A172 (cell line): ENCODE measurements at places on chromosomes 3 and 15.

DNA sequence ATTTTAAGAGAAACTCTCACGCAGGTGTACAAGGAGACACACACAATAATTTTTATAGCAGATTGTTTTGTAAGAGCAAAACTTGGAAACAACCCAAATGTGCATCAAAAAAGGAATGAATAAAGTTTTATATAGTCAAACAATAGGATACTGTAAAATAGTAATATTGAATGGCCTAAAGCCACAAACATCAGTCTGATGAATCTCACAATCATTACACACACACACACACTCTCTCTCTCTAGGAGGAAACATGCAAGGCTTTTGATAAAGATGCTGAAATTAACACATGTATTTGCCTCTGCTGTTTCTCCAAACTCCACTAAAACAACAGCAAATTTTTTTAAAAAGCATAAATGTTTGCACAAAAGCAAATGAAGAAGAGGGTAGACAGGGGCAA, 37.3 kb downstream of the ADIPOQ start:
- no peak for DNase-seq

GRCh38 chr15:42157381-42157780, 945 bp upstream of the PLA2G4F start:
- DNase-seq, result no peak

DNA sequence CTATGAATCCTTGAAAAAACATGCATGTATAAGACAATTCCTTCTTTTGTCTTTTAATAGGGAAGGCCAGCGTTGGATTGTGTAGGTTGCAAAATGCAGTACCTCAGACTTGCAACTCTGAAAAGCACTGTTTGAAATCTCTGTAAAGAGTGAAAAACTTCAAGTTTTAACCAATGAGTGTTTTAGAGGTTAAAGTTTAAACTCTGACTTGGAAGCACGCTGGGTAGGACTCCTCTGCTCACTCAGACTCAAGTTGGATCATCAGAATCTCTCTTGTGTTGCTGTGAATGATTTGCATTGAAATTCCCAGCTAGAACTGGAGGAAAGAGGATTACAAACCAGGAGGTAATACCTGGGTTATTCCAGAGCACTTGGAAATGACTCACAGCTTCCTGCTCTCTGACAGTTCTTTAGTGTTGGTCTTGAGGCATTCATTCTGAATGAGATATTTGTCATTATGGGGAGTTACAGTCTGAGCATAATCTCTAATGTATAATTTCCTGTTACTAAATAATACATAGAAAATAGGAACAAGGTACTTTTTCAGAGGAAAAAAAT, 49.1 kb downstream of the PLS1 start:
- DNase-seq, result peak; percentile 90

GRCh38 chr3:196339493-196340254, 1.5 kb upstream of the TM4SF19 start:
- DNase-seq, result peak; percentile 87

- peak; percentile 59 for DNase-seq
Measured at GRCh38 chr3:134094491-134094890, 64.8 kb upstream of the SLCO2A1 start.

- peak; percentile 96 for DNase-seq
Measured at GRCh38 chr3:13598926-13599886, 50.3 kb downstream of the FBLN2 start.

DNA sequence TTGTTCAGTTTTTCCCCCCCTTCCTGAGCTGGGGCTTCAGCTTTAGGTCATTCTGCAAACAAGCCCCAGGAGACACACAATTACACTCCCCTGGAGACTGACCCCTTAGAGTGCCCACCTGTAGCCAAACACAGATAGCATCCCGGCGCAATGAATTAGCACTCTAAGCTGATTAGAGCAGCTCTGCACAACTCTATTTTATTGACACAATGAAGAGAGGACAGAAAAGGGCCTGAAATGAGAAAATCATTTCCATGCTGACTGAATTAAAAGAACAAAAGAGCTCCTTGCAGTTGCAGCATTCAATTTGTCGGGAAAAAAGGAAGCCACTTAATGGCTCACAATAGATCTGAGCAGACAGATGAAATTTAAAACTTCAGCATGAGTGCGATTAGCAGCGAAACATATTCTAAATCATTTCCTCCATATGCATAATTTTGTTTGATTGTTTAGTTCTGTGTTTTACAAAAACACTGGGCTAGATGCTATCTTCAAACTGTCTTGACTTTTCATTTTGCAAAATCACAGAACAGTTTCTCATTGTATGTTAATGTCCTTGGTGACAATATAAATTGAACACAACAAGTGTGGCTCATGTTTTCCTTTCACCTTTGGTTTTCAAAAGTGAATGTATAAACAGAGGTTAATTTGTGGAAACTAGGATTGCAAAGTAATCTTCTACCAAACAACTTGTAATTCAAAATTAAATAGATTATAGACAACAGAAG, 308.6 kb downstream of the MECOM start:
- no peak for DNase-seq

- DNase-seq, result no peak
Measured at GRCh38 chr3:162729686-162730085, 1233.1 kb downstream of the OTOL1 start.

DNA sequence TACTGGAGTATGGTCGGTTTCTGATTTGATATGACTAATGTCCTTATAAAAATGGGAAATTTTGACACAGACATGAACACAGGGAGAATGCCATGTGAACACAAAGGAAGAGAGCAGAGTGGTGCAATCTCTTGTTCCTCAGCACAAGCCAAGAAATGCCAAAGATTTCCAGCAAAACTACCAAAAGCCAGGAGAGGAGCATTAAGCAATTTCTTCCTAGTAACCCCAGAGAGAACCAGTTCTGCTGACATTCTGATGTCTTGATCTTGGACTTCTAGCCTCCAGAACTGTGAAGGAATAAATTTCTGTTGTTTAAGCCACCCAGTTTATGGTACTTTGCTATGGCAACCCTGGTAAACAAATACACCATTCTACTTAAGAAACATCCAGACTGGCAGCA, 227.8 kb upstream of the MRPL3 start:
- no peak for DNase-seq

GRCh38 chr3:169699070-169699469, 35.6 kb upstream of the MECOM start:
- DNase-seq, result no peak

DNA sequence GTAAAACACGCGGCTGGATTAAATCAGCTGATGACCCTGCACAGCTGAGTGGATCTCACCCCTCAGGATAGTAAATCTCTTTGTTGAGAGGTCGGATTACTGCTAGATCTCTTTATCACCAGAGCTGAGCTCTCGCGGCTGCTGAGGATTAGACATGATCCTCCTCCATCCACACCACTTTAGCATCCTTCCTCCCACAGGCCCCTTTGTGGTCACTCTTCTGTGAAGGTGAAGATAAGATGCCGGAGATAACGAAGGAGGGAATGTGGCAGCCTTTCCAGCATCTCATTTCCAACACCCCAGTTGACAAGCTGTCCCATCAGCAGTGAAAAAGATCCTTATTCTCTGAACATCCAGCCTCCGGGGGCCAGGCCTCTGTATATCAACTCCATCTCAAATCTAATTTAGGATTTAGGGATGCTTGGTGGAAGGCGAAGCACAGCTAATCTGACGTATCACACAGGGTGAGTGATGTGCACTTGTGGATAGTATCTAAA, 47.5 kb upstream of the SELENOK start:
- no peak for DNase-seq

- no peak for DNase-seq
Measured at GRCh38 chr3:18334837-18335601, 90.1 kb downstream of the SATB1 start.

DNA sequence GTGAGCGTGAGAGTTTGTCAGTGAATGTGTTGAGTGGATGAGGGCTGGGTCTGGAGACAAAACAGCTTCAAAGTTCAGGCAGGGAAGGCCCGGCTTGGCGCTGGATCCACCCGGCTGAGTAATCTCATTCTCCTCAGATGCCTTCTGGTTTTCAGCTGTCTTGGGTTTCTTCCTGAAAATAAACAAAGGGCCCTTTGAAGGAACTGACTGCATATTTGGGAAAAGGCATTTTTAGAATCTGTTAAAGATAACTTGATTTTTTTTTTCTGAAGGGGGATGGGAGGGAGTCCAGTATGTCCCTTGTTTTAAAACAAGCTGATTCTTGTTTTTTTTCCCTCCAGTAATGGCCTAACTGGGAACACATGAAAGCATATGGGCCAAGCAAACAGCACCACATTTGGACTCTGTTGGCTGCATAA, 86.4 kb downstream of the TIGIT start:
- peak; percentile 51 for DNase-seq

DNA sequence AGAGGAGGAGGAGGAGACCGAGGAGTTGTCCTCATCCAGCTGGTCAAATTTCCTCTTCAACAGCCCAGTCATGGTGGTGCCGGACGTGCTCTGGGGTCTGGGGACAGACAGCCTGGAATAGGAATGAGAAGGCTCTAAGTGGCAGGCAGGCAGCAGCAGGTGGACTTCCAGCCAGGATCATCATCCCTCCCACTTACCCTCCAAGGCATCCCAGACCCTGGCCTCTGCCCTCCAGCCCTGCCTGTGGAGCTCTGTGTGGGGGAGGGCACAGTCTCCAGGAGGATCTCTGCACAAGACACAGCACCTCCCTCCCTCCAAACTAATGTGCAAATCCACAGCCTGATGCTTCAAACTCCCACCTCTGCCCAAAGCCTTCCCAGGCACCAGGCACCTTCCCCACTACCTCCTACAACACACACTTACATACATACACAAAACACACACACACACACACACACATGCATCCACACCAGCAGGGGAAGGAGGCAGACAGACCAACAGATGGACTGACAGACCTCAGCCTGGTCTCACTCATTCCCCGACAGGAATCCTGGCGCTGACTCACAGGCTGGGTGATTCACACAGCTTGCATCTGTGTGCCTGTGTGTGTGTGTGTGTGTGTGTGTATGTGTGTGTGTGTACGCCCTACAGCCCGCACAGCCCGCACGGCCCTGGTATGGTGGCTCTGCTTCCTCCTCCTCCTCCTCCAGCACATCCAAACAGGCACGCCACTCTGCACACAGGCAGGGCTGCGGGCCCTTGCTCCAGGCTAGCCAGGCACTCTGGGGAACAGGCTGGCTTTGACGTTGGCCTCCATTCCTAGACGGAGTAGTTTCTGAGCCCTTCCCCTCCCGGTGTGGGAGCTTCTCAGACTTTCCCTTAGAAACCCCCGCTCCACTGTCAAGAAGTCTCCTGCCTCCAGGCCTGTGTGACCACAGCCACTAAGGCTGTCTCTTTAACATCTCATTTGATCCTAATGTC, 6.5 kb downstream of the CSRNP1 start:
- peak; percentile 97 for DNase-seq

DNA sequence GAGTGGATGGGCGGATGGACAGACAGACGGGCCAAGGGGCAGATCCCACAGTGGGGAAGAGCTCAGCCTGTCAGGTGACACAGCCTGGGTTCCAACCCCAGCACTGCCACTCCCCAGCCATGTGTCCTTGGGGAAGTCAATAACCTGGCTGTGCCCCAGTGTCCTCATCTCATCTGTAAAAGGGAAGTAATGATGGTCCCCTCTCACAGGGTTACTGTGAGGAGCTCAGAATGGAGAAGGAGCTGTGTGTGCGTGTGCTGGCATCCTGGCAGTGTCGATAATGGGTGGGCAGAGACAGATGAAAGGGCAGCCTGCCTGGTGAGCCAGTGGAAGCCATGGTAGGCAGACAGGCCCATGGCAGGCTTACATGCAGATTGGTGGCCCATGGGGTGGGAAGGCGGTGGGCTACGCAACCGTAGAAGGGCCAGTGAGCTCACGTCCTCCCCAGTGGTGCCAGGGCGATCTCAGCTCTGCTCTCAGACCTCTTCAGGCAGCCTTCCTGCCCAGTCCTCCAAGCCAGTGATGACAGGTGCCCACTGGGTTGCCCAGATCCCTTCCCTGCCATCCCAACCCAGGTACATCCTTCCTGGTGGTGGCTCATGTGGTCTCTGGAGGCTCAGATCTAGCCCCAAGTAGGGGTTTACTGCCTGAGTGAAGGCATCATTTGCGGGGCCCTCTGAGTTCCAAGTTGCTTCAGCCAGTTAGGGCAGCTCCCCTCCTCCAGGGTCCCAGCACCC, 2.3 kb upstream of the DNAJB8 start:
- DNase-seq, result no peak

- DNase-seq, result no peak
Measured at GRCh38 chr3:29050155-29050554, 230.7 kb upstream of the RBMS3 start.

DNA sequence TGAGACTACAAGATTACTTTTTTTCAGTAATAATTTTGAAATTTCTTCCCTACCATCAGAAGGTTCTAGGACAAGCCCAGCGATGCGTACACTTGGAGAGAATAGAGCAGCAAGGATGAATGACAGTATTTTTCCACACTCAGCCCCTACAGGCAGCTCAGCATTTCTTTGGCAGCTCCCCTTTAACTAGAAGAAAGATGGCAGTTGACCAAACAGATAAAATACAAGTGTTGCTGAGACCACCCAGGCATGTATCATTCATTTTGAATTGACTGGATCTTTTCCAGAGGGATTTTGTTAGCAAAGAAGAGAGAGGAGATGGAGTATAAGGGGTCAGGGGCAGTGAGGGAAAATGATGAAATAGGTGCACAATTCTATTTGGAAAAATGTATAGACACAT, 761.3 kb downstream of the AGBL1 start:
- no peak for DNase-seq

DNA sequence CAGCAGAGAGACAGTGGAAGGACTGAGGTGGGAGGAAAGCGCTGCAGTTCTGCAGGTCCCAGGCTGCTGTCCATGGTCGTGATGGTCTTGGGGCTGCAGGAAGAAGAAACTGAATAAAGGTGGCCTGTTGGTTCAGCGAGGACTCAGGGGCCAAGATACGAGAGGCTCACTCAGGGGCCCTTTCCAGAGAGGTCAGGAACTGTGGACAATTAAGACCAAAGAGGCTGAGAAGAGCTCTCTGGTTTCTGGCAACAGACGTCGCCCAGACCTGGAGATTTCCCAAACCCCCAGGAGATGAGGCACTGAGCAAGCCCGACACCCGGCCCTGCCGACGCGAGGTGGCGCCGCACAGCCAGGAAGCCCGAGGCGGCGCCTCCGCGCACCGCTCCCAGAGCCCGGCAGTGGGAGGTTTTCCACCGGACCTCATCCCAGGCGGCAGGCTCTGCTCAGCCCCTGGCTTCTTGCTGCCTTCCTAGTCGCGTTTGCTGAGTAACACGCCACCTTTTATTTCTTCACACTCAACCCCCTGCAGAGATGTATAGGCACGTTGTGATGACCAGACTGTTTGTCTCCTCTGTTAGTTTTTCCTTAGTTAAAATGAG, 56.4 kb upstream of the ARRDC4 start:
- DNase-seq, result peak; percentile 55

DNA sequence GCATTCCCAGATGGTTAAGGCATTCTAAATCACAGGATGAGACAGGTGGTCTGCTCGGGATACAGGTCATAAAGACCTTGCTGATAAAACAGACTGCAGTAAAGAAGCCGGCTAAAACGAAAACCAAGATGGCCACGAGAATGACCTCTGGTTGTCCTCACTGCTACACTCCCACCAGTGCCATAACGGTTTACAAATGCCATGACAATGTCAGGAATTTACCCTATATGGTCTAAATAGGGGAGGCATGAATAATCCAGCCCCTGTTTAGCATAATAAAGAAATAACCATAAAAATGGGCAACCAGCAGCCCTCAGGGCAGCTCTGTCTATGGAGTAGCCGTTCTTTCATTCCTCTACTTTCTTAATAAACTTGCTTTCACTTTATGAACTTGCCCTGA, 151.1 kb downstream of the ZNF385D start:
- no peak for DNase-seq

- DNase-seq, result no peak
Measured at GRCh38 chr3:129038121-129038855, 22.3 kb upstream of the GP9 start.
